ENCODE measurements at places on chromosomes 6 and 20.

GRCh38 chr20:64113444-64113775 is 6.0 kb upstream of the NPBWR2 start:
- DNase-seq, result no peak

- no peak for DNase-seq
Observed at GRCh38 chr6:85000001-85000400, 235.6 kb upstream of the TBX18 start.

- no peak for DNase-seq
Observed at GRCh38 chr6:144310765-144311164, 25.6 kb downstream of the UTRN start.

GRCh38 chr6:131762984-131763383 is 44.8 kb upstream of the ENPP1 start:
- DNase-seq, result no peak

GRCh38 chr6:52416629-52417151 is 3.5 kb upstream of the EFHC1 start:
- DNase-seq, result peak; percentile 19

DNA sequence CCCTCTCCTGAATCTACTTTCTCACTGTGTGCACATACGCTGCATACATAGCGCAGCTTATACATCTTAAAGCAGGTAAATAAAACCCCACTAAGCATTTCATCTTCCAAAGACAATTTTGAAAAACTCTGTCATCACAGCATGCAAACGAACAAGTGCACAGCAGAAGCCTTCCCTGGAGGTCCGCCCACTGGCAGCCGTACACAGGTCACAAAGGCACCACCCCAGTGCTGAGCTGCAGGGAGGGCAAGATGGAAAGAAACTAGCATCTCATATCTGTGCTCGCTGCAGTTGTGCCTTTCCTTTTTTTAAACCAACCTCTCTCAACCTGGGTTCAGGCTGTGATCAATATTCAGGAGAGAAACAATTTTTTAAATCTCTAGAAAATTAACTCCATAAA is 73.3 kb downstream of the HUS1B start:
- no peak for DNase-seq

Measured in NCI-H524 (cell line).